ENCODE measurements at places on chromosomes 2 and 18.
A peak's percentile ranks its signal among the peaks of the same experiment; 100 is the strongest.

GRCh38 chr2:171018522-171018921, 89.5 kb downstream of the GORASP2 start:
- DNase-seq, result no peak

DNA sequence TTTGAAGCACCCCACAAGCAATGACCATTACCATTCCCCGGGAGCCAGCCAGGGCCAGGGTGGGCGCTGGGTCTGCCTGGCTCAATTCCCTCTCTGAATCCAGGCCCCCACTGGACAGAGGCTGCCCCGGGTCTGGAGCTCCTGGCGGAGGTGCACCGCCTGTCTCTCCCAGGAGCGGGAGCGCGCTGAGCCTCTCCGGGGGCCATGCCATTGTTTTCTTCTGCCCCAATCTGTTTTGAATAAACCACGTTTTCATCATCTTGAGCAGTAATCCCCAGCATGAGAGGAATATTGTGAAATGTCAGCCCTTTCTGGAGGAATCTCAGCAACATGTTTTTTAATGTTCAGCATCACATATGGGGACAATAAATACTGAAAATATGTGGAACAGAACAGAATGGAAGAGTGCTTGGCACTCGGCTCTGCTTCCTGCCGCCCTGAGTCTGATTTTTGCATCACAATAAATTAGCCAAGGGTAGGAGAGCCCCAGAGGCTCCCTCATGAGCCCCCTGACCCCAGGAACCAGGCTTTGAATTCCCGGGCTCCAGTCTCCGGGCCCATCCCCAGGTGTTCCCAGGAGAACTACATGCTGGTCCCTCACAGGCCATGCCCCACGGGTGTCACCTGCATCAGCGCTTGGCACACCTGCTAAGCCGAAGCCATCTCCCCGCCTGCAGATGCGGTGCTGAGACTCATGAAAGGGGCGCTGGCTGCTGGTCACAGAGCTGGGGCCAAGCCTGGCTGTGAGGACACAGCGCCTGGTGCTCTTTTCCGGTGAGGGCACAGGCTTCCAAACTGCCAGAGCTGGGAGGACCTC, 88.8 kb downstream of the INHBB start:
- no peak for DNase-seq

- no peak for DNase-seq
Measured at GRCh38 chr2:241981076-241981700, 111.7 kb downstream of the RTP5 start.

- DNase-seq, result peak; percentile 42
Measured at GRCh38 chr2:25000503-25001324, 29.0 kb upstream of the DNAJC27 start.

- peak; percentile 90 for DNase-seq
Measured at GRCh38 chr2:38178556-38179419, 102.8 kb upstream of the CYP1B1 start.

DNA sequence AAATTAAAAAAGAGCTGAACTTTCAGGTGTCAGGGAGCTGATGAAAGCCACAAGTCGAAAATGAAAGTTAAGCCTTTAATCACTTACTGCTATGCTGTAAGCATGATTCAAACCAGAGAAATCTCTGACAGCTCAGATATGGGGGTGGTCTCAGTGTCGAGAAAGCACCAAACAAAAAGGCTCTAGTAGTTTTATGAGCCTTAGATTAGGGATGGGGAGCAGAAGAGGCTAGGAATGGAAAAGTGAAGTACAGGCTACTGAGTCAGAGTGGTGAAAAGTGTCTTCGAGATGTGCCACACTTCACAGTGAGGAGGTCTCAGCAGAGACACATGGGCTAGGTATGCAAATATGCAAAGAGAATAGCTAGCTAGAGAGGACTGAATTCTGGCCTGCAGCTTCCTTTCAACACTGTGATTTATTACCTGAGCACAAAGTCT, 482.2 kb downstream of the SPAG16 start:
- DNase-seq, result no peak

DNA sequence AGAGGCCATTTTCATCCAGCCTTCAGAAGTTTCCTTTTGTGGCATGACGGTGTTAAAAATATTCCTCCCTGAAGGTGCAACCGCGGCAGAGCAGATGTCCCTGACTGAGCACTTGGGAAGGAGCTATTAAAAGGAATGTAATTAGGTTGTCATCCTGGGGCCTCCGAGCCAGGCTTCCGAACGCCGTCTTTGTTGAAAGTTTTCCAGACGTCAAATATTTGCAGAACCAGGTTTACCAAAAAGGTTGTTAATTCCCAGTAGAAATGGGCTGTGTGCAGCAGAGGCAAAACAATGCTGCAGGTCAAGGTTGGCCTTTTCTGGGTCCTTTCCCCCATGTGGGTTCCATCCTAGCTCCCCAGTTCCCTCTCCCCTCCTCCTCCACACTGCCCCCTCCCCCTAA, 110.0 kb upstream of the STPG4 start:
- no peak for DNase-seq

- peak; percentile 75 for DNase-seq
Measured at GRCh38 chr2:10289891-10290290, 12.8 kb upstream of the HPCAL1 start.

- DNase-seq, result no peak
Measured at GRCh38 chr2:160292225-160292624, 92.2 kb upstream of the ITGB6 start.

GRCh38 chr2:38438883-38439612, 62.0 kb upstream of the ATL2 start:
- no peak for DNase-seq

- DNase-seq, result no peak
Measured at GRCh38 chr18:7394050-7394659, 163.3 kb downstream of the LRRC30 start.

GRCh38 chr18:72201032-72201431, 343.1 kb downstream of the CBLN2 start:
- no peak for DNase-seq

GRCh38 chr18:45951016-45951714, 16.0 kb downstream of the EPG5 start:
- DNase-seq, result peak; percentile 87

- no peak for DNase-seq
Measured at GRCh38 chr2:165068487-165068757, 113.1 kb upstream of the SLC38A11 start.

DNA sequence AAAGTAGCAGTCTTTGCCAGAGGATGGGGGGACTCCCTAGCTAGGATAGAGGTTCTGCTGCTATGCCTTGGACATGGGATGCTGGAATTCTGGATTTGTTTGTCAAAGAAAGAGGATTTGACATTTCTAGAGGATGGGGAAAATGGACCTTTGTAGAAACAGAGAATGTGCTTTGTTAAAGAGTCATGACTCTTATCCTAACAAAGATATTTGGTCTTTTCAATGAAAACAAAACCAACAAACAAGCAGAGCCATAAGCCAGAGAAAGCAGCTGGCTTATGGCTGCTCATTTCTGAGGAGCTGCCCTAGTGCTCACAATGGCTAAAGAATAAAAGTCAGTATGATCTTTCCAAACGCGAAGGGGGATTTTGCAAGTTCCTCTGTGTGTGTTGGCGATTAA, 40.8 kb upstream of the MAPRE2 start:
- DNase-seq, result no peak

DNA sequence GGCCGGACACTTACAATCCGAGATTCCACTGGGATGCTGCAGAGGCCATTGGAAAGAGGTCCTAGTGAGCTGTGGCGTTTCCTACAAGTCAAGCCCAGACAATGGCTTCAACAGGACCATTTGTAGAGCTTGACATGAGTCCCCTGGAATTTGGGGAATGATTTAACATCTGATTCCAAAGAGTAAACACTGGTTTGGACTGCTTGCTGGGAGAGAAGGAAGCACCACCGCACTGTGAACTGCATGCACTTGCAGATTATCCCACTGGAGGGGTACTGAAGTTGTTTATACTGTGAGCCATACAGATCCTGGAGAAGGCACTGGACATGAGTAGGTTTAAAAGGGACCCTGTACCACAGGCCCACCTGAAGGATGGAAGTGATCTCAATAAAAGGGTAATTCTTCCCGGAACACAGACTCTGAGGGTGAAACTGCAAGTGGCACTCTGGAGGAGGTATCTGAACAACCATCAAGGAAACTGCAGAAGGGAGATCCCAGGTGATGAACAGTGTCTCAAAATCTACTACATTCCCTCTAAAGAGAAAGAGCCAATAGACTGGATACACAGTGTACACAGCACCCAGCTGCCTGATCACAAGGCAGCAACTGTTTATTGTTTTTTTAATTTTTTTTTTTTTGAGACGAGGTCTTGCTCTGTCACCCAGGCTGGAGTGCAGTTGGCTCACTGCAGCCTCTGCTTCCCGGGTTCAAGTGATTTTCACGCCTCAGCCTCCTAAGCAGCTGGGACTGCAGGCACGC, 4.3 kb upstream of the RAB6C start:
- no peak for DNase-seq

DNA sequence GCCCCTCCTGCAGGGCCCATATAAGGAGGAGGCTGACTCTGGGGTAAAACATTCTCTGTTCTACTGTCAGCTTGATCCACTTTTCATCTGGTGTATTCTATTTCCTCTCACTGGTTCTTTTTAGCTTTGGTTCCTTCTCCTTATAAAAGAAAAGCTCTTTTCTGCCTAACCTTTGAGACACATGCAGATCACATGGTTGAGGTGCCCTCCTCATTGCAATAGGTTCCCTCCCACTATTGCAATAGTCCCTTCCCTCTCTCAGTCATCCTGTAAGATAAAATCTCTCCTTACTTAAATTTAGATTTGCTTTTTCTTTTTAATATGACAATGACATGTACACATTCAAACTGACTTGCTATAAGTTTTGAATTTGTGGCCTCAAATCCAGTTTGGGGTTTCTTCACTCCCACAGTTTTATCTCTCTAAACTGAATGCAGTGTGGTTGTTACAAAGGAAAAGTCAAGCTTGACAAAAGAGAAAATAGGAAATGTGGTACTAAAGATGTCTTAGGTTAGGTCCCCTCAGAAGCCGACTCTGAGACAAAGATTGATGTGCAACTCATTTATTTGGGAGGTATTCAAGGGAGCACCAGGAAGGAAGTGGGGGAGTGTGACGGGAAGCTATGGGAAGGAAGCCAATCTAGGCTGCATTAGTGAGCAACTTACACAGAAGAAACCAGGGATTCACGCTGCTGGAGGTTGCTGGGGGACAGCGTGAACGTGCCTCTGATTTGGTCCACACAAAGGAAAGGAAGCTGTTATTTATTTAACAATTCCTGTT, 127.6 kb upstream of the LINC00305 start:
- DNase-seq, result no peak

DNA sequence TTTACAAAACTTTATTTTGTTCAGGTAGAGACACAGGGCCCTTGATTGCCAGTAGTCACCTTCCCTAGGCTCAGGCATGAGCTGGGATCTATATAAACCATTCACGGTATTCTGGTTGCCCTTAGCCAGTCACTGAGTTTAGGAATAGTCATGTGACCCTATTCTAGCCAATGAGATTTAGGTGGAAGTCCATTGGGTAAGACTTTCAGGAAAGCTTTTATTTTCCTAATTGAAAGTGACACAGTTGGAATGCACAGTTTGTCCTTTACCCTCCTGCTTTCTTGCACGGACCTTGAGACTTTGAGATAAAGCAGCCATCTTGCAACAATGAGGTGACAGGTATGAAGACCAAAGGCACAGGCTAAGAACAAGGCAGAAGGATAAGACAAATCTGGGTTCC, 21.5 kb downstream of the SLC4A5 start:
- DNase-seq, result no peak

DNA sequence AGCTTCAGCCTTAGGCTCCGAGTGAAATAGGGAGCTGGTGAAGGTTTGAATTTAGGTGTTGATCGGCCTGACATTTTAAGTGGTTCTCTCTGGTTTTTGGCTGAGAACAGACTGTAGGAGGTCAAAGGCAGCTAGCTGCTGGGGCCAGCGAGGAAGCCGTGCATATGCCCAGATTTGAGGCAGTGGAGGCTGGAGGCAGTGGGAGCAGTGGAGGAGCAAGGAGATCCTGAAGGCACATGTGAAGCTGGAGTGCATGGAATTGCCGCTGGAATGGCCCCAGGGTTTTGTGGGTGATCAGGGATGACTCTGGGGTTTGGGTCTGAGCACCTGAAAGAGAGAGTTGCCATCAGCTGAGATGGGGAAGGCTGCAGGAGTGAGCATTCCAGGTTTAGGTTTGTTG, 25.1 kb downstream of the STEAP3 start:
- no peak for DNase-seq

GRCh38 chr2:56508662-56509061, 324.9 kb downstream of the CCDC85A start:
- DNase-seq, result no peak

- DNase-seq, result no peak
Measured at GRCh38 chr2:111134055-111134454, 13.3 kb downstream of the BCL2L11 start.

- no peak for DNase-seq
Measured at GRCh38 chr2:112494828-112495227, 12.9 kb downstream of the TTL start.

DNA sequence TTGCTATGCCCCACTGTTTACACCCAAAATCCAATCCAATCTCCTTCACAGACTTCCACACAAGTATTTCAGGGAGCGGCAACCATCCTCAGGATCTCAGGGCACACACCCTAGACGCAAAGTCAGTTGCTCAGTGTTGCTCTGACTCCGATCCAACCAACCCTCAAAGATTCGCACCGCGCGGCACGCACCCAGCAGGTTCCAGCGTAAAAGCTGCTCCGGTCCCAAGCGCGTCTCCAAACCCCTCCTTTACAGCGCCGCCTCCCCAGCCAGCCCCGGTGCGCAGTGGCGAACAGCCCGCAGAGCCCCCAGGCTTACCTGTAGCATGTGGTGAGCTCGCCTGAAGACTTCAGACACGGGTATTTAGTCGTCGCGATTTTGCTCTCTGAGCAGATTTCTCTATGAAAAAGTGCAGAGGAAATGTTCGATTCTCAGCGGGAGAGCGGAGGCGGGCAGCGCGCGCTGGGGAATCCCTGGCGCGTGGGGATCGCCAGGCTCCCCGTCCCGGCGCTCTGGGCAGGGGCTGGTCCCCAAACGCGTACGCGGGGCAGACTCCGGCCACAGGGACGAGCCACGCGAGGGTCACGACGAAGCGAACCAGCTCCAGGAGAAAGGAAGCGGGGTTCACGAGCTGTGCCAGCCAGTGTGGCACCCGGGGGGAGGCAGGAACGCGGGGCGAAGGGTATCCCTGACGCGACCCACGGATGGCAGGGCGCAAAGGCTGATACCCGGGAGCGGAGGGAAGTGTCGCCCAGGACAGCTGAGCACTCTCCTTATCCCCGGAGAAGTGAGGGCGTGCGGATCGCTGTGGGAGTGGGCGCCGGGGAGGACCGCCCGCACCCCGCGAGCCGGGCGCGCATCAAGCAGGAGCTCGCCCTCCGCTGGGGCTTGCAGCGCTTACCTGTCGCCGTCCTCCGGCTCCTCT, 650 bp downstream of the CCBE1 start:
- peak; percentile 59 for DNase-seq
